ENCODE measurements at places on chromosomes 16 and 17.

DNA sequence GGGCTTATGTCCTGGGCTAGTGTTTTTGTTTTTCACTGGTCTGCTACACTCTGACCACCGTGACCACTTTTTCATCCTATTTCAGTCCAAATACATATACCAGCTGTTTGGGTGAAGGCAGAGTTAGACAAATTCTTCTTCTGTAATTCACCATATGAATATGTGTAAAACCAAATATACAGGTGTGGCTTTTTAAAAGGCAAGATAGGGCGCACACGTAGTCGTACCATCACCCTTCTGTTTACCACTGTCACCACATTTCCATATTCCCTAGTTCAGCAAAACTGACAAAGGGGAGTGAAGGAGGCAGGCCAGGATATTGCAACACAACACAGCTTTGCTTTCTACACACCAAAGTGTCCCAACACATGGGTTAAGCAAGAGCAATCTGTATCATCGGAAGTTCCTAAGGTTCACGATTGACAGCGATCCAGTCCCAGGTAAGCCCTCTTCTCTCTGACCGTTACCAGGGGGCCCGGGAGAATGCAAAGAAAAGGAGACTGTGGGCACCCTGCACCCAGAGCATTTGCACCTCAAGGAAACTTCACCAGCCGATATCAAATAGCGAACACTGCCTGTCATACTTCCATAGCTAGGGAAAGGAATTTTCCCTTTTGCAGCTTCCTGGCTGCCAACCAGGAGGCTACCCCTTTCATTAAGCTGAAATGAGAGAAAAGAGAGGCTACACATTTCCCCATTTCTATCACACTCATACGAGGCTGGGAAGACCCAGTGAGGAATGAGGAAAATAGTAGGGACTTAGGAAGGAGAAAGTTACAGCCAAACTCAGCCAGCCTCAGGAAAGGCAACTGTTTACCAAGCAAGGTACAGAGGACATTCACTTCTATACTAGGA, 23.1 kb downstream of the CREBBP start:
- DNase-seq: no peak

GRCh38 chr17:36475346-36475970, 11.0 kb upstream of the ZNHIT3 start:
- no peak for DNase-seq

- no peak for DNase-seq
These were observed 2.6 kb downstream of the GGT6 start for GRCh38 chr17:4557626-4558346.

DNA sequence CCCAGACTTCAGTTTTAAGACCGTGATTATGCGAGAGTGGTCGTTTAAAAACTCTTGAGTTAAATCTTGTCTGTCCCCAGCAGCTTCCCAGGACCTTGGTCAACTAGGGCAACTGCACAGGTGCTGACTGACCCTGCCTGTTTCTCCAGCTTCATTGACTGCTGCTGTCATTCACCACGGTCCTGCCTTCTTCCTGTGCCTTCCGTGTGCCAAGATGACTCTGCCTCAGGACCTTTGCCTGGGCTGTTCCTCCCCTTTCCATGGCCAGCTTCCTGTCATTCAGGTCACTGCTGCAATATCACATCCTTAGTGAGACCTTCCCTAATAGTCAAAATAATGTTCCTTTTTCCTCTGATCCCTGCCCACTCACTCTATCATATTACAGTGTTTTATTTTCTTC, 3.9 kb downstream of the KIAA0513 start:
- DNase-seq: no peak

DNA sequence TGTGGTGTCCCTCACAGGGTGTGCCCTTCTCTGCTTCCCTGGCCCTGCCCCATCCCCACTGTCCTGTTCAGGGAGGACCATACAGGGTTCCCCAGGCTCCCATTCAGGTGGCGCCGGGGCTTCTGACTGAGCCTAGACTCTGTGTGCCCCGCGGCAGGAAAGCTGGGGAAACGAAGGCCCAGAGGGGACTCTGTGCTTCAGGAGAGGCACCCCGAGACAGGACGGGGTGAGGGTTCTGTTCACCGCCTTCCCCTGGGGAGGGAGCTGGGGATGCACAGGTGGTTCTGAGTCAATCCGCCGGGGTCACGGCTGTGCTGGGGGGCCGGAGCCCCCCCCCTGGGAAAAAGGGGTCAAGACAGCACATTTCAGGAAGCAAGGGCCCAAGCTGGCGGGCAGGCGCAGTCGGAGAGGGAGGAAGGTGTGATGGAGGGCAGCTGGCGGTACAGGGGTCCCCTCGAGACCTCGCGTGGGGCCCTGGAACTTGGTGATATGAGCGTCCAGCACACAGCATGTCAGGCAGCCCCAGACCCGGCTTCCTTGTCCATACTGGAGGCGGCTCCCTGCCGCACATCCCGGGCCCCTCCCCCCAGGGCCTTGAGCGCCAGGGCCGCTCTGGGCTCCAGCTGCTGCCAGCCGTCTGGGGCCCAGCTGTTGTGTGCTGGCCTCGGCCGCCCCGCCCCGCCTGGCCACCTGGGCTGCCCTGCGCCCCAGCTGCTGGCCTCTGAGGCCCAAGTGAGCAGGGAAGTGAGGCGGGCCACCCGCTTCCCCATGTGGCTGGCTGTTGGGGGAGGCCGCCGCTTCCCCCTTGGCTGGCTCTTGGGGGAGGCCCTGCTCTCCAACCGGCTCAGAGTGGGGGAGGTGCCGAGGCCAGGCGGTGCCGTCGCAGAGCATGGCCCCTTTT, 5.6 kb upstream of the NOTUM start:
- no peak for DNase-seq

GRCh38 chr16:26175944-26176343, 484.2 kb downstream of the HS3ST4 start:
- no peak for DNase-seq

DNA sequence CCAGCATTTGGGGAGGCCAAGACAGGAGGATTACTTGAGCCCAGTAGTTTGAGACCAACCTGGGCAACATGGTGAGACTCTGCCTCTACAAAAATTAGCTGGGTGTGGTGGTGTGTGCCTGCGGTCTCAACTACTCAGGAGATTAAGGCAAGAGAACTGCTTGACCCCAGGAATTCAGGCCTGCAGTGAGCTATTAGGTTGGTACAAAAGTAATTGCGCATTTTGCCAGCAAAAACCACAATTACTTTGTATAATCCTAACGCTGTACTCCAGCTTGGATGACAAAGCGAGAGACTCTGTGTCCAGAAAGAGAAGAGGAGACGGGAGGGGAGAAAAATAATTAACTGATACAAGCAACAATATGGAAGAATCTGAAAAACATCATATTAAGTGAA, 32.7 kb downstream of the YWHAE start:
- no peak for DNase-seq

- DNase-seq: no peak
These were observed 9.9 kb downstream of the CCDC182 start for GRCh38 chr17:57735230-57735629.

DNA sequence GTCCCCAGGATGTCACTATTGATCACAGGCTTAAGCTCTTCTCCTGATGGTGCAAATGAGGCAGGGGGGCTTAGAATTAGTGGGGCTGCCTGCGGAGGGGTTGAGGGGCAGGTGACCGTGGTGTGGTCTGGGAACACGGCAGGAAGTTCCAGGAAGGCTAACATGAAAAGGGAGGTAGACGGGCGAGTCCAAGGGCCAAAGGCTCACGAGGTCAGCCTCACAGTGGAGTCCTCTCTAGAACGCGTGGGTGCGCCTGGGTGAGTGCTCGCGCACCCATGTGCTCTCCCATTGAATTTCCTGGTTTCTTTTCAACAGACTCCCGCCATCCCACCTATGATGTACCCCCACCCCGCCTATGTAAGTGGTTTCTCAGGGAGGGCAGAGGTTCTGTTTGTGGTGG, 15.2 kb downstream of the LGALS9 start:
- DNase-seq: no peak

GRCh38 chr16:28538733-28539596, at the start of gene NUPR1:
NUPR1 (minus strand) TSS chr16:28538974; CDS start chr16:28538907, 67 bp downstream.
- DNase-seq: peak; percentile 97

DNA sequence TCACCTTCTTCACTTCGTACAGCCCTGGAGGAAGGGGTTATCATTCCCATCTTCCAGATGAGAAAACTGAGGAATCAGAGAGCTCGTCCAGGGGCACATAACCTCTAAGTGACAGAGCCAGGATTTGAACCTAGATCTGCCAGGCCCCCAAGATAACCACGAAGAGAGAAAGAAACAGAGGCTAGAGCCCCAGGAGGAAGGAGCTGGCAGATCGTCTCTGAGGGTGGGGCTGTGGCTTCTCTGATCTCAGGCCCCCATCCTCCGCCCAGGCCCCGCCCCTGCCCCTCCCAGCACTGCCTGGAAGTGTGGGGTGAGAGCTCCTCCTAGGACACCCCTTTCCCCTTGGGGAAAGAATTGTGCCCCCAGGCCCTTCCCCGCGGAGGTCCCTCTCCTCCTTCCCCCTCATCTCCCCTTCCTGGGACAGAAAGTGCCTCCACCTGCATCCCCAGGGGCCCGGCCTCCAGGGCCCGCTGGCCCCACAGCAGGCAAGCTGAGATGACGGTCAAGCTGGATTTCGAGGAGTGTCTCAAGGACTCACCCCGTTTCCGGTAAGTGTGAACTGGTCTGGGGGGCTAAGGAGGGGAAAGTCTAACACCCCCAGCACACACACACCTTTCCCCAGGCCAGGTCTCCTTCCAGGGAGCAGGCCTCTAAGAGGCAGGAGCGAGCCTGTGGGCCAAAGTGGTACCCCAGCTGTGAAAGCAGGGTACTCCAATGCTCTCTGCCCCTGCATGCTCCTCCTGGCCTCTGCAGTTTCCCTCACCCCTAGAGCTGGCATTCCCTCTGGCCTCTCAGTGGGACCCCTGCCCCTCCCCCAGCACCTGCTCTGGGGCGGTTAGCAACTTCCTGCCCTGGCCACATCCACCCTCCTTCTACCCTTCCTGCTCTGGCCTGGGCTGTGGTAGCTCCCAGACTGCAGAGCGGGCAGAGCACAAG, at the start of gene ACAP1:
TSS of gene ACAP1 (plus strand) at position 290 of the 936 bp plus-strand sequence. CDS start at position 496, 206 bp downstream.
- DNase-seq: no peak

- DNase-seq: no peak
These were observed 180.1 kb downstream of the SPECC1 start for GRCh38 chr17:20189302-20189701.

GRCh38 chr17:72188801-72189200, 68.0 kb downstream of the SOX9 start:
- no peak for DNase-seq

GRCh38 chr17:35185849-35186248, 8.3 kb downstream of the SLC35G3 start:
- no peak for DNase-seq

- DNase-seq: no peak
These were observed 17.2 kb downstream of the RARA start for GRCh38 chr17:40326014-40326831.

All from GM04503 (cell line).